ENCODE measurements at places on chromosomes 4 and X.

- no peak for DNase-seq
Measured at GRCh38 chrX:33086886-33087285, 124.5 kb downstream of the DMD start.

DNA sequence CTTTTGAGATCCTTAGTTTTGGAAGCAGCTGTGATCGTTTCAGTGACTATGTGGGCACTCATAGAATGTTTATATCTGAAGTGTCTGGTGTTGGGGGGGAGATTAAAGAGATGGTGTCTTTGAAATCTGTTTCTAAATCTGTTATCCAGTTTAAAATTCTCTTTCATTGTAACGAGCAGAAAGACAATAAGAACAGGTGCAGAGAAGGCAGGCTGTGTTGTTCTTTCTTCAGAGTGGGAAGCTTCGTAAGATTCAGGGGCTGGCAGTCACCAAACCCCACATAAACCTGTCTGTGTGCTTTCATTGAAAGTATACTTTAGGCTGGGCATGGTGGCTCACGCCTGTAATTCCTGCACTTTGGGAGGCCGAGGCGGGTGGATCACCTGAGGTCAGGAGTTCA is 16.3 kb upstream of the DHRSX start:
- DNase-seq, result no peak

DNA sequence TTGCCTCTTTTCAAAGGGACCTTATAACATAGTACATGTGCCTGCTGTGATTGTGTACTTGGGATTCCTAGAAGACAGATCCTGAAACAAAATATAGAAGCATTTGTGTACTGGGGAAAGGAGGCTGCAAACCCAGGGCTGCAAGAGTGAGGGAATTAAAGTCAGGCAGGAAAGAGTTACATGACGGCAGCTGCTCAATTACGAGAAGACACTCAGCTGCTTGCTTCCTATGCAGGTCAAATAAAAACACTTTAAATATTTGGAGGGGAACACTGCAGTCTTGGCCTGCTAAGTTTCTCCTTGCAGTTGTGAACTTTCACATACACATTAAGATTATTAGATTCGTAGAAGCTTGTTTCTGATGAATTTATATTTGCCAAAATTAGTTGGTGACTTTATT is 191.9 kb upstream of the CXCL13 start:
- no peak for DNase-seq

DNA sequence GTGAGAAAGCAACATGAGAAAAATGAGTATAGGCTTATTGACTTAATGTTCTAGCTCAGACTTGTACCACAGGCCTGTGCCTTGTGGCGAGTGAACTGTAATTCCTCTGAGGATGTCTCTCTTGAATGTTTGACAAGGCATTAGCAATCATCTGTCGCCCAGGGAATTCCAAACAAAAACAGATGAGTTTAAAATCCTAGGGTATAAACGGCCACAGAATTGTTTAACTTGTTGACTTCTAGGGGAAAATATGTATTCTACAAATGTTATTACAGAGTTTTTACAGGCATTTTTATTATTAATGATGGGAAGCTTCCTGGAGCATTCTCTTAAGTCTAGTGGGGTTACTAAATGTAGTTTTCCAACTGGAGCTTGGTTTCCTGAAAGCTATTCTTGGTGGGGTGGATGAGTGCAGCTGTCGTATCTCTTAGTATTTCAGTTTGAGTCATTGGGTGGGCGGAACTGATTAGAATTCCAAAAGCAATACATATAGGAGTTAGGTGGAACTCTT is 40.6 kb downstream of the ARHGAP10 start:
- DNase-seq, result no peak

- no peak for DNase-seq
Measured at GRCh38 chrX:148691456-148691855, 191.0 kb downstream of the AFF2 start.

- DNase-seq, result no peak
Measured at GRCh38 chr4:129420637-129421036, 324.7 kb downstream of the C4orf33 start.

GRCh38 chr4:146488495-146489174 is 33.1 kb downstream of the SLC10A7 start:
- no peak for DNase-seq

GRCh38 chr4:185016946-185017758 is 1.1 kb upstream of the HELT start:
- DNase-seq, result no peak

GRCh38 chrX:130401415-130402207 is at the start of gene RBMX2:
Gene RBMX2, plus strand, starts transcription at chrX:130401987. Its CDS starts 46 bp downstream, at chrX:130402033.
- DNase-seq, result no peak

- no peak for DNase-seq
Measured at GRCh38 chrX:10534611-10535010, 85.8 kb downstream of the MID1 start.

DNA sequence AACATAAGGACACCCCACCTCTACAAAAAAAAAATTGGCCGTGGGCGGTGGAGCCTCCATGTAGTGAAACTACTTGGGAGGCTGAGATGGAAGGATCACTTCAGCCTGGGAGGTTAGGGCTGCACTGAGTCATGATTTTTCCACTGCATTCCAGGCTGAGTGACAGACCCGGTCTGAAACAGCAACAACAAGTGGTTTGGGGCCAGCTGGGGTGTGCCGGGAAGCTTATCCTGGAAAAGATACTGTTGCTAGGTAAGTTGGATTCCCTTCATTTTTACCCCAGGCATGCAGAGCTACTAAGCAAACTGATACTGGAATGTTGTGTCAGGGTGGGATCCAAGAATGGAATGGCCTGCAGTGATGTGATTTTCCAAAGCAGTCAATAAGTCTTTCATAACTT is 57.0 kb downstream of the XAGE2 start:
- no peak for DNase-seq

DNA sequence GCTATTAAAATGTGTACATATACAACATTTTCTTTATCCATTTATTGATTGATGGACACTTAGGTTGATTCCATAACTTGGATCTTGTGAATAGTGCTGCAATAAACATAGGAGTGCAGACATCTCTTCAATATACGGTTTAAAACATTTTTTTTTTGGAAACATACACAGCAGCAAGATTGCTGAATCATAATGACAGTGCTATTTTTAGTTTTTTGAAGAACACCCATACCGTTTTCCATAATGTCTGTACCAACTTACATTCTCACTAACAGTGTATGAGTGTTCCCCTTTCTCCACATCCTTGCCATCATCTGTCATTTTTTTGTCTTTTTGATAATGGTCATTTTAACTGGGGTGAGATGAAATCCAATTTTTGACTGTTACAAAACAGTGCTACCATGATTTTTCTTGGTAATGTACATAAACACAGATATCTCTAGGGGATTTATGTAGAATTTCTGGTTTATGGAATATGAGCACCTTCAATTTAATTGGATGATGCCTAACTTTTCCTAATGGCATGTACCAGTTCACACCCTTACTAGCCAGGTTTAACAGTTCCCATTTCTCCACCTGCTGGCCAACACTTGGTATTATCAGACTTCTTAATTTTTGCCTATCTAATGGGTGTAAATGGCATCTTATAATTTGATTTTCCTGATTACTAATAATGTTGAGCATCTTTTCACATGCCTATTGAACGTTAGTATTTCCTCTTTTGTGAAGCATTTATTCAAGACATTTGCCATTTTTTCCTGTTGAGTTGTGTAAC is 21.0 kb upstream of the TMSB15B start:
- DNase-seq, result no peak

GRCh38 chrX:12149670-12150407 is 11.6 kb downstream of the FRMPD4 start:
- no peak for DNase-seq

GRCh38 chrX:71917621-71918343 is 7.1 kb downstream of the NHSL2 start:
- no peak for DNase-seq

DNA sequence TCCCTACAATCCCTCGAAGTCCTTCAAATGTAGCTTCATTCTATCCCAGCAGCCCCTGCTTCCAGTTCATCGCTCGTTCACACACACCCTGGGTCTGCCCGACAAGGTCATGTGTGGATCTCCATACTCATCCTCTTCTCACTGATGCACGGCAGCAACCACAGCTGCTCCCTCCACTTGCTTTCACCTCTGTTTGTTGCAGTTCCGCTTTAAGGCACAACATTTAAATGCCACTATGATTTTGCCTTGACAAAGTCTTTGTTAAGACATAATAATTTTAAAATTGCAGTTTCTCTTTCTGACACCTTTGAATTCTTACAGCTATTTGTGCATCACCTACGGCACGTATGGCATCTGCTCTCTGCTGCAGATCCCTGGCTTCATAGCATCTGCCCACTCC is 1.8 kb downstream of the ODAPH start:
- DNase-seq, result no peak

DNA sequence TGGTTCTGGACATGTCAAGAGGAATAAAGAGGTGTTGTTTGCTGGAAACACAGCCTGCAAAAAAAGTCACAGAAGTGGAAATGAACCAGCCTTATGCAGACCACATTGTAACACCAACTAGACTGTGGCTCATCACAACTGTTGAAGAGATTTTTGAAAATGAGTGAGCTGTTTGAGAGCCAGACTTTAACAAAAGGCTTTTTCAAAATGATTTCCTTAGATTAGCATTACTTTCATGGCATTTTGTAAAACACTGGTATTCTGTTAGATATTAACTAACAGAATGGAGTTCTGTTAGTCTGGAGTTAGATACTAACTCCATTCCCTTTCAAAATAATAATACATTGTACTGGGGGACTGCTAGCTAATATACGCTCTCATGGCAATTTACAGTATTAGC is 60.6 kb upstream of the GABRA2 start:
- no peak for DNase-seq

- DNase-seq, result no peak
Measured at GRCh38 chr4:64857198-64857597, 447.9 kb upstream of the TECRL start.

- no peak for DNase-seq
Measured at GRCh38 chrX:124747295-124747694, 400.9 kb downstream of the SH2D1A start.

GRCh38 chr4:10066670-10067651 is 45.7 kb upstream of the SLC2A9 start:
- DNase-seq, result no peak

DNA sequence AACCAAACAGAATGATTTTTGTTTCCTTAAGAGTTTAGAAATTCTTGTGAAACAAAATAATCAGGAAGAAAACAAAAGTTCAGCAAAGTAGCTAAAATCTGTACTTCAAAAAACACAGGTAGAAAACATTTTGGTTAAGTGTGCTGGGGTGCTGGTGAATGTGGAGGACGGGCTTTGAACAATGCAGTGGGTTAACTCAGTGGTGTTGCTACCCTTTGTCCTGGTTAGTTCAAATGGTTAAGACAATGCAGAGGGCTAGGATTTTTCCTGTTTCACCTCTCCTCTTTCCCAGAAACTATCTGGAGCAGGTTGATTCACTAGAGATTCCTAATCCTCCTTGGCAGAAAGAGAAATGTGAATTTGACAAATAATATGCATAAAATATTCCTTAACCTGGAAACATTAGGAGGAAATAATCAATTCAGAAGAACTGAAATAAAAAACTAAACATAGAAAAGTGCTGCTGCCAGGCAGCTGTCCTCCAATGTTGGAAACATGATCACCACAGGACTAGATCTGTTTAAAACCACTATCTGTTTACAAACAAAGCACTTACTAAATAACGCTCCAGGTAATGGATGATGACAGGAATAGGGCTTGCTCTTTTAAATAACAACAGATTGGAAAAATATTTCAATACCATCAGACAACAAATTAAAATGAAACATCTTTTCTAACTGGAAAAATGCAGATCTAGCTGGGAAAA is 148.9 kb downstream of the MAML3 start:
- DNase-seq, result no peak

GRCh38 chrX:100874325-100874724 is at the start of gene NOX1:
Gene NOX1, minus strand, starts transcription at chrX:100874359. Its CDS starts 220 bp downstream, at chrX:100874139.
- DNase-seq, result no peak

DNA sequence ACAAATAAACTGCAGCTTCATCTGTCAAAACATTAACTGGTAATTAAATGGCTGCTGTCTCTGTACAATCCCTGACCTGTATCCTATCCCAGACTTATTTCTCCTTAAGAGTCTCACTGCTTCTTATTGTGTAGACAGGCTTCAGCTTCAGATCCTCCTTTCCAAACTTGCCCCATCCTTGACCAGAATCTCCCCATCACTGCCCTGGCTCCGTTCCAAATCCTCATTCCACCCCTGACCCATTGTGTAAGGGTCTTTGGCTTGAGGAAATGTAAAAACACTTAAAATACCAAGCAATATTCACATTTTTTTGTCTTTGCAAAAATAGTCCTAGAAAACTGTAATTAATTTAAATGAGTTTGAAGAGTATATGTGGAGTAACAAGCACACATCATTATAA is 152.6 kb upstream of the VEGFC start:
- DNase-seq, result no peak

GRCh38 chr4:179007755-179008154 is 1565.5 kb upstream of the AGA start:
- DNase-seq, result no peak

DNA sequence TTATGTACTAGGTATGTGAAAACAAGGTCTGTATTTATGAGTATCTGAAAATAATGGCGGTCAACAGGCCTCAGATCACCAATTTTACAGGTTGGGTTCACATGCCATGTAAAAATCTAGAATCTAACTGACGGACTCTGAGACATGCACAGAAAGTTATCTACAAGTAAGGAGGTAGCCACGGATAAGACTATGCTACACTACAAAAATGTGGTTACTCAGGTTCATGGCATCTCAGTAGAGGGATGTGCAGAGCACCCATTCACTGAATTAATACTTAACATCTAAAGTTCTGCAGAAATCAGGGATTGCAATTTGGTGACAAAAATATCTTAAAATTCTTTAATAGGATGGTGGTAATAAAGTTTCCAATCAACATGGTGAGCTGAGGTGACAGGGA is 155.9 kb downstream of the APBB2 start:
- no peak for DNase-seq

- no peak for DNase-seq
Measured at GRCh38 chr4:108589961-108590360, 30.4 kb upstream of the RPL34 start.

GRCh38 chr4:125316401-125316790 is 1.6 kb downstream of the FAT4 start:
- no peak for DNase-seq

DNA sequence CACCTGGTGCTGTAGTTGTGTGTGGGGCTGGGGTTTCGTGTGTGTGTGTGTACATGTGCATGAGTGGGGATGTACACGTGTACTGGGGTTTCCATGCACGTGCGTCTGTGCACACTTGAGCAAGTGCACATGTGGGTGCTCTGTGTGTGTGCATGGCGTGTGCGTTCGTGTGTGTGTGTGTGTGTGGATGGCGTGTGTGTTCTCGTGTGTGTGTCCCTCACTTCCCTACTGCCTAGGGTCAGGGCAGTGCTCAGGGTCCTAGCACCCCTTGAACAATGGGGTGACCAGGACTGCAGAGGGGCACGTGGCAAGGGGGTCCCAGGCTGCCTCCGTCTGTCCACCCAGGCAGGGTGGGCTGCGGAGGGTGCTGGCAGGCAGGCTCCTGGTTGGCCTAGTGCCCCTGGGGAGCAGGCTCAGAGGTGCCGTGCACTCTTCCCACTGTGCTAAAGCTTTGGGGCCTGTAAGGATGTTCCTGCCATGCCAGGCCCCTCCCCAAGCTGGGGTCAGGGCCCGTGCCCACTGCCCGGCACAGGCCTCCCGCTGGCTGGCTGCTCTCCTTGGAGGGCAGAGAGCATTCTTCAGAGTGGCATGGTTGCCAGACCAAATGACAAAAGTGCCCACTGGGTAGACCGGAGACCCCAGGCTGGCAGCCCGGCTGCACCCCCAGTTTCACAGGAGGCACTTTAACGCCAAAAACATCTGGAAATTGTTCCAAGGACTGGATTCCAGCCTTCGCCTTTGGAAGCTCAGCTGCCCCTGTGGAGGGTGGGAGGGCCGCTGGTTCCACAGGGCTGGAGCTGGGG is 29.1 kb downstream of the FGFRL1 start:
- DNase-seq, result no peak
